ENCODE measurements at places on chromosomes 1 and 21.

DNA sequence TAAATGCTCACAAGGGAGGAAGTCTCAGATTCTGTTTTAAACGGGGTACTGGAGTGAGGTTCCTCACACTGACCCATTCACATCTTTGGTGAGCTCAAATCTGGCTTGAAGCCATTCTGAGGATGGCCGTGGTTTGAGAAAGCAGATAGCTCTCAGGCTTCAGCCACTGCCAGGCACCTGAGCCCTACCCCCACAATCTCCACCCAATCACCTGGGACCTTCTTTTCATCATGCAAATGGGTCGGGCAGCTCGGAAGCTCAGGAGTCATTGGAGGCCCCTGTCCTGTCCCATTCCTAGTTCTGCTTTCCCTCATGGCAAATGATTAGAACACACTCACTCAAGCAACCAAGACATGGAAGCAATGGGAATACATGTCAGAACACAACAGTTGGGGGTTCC, 141.4 kb upstream of the ETS2 start:
- DNase-seq = no peak

GRCh38 chr1:167429612-167430011, 88.7 kb downstream of the CD247 start:
- no peak for DNase-seq

DNA sequence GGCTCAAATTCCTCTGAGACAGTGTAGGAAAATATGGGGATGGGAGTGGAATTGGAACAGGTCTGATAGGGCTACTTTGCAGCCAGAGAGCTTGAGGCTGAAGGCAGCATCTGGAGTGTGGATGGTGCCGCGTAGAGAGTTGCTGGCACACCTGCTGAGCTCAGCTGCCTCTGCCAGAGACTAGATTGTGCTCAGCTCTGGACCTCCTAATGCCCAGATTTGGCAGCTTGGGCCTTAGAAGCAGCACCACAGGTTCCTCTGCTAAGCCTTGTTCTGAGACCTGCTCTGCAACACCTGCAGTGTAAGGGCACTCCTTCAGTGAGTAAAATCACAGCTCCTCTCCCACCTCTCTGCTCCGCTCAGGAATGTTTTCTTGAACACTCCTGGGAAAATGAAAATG, 23.3 kb downstream of the ACOT11 start:
- no peak for DNase-seq

DNA sequence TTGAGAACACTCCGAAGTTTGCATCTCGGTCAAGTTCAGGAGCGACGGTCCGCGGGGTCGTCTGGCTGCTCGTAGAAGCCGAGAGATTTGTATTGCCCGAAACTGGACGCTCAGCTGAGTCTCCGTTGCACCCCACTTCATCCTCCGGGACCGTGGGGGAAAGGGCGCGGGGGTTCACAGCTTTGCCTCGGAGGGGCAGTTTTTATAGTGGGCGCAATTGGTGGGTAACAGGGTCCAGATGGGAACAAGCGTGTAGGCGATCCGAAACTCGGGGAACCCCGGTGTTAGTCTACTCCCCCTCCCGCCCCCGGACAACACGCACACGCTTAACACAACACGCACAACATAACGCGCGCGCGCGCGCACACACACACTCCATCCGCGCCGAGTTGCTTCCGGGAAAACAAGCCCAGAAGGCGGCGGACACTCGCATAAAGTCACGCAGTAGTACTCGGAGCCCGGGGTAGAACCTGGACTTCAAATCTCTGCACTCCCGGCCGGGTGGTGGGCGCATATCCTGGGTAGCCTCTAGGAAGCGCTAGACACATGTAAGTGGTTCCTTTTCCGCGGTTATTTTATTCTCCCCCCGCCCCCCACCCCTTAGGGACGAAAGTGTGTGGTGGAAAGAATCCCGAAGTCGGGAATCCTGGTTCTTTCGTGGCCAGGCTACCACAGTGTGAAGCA, 1.1 kb upstream of the JUN start:
- peak; percentile 47 for DNase-seq

- DNase-seq = no peak
Observed at GRCh38 chr1:234538062-234538731, 59.2 kb upstream of the TARBP1 start.

GRCh38 chr1:159054427-159054826, 22.1 kb downstream of the AIM2 start:
- no peak for DNase-seq

All from stimulated activated CD4-positive, alpha-beta T cell treated with anti-CD3 and anti-CD28 coated beads, Interleukin-1b, Interleukin-23, amount 100 ng/mL, for 24 hours (primary cell).